Left forelimb (tissue), 1 donor: ENCODE measurements at places on chromosomes 13 and 19.

DNA sequence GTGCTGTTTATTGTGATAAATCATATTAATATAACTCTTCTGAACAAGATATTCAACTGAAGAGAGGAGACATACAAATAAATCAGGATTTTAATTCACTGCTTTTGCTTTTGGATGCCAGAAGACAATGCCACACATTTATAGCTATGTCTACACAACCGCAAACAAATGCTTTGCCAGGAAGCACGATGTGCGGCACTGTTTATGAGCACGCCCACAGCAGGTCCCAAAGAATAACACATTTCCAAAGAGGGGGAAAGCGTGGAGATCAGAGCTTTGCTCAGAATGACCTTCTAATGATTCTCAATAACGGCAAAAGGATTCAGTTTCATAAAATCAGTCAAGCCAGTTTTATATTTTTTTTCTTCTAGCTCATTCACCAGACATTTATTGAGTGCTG, 16.7 kb downstream of the FAM216B start:
- DNase-seq: no peak

GRCh38 chr19:45177817-45178261, at the start of gene TRAPPC6A:
Gene TRAPPC6A, minus strand, starts transcription at chr19:45178237. Its CDS starts 19 bp downstream, at chr19:45178218.
- no peak for DNase-seq

- no peak for DNase-seq
Measured at GRCh38 chr19:37763488-37763887, 15.9 kb downstream of the ZNF573 start.

DNA sequence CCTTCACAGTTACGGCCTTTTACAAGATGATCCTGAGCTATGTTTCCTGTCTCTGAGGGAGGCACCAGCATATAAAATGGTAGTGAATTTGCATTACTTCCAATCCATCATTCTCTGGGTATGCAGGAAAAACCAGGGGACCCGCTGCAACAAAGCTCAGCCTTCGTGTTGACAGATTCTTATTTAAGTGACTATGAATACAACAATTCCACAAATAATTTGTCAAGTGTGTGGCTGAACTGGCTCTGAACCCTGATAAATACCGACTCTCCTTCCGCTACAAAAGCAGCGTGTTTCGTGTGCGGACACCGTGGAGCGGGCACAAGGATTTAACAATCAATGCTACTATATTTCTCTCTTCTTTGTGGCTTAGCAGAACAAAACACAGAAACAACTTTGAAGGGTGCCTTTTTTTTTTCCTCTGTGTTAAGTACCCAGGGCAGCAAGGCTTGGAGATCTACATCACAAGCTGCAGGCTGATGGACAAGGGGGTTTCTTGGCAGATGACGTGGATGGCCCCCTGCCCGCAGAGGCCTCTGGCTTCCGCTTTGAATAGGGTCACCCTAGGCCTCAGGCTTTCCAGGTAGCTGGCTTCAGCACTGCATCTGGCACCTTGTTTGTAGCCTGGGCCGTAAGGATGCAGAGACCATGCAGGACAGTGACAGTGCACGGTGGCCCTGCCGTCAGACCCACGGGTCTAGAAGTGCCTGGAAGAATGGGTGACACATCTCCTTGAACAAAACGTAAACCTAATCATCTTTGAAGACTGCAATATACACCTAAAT, 280.5 kb upstream of the TSHZ3 start:
- no peak for DNase-seq

DNA sequence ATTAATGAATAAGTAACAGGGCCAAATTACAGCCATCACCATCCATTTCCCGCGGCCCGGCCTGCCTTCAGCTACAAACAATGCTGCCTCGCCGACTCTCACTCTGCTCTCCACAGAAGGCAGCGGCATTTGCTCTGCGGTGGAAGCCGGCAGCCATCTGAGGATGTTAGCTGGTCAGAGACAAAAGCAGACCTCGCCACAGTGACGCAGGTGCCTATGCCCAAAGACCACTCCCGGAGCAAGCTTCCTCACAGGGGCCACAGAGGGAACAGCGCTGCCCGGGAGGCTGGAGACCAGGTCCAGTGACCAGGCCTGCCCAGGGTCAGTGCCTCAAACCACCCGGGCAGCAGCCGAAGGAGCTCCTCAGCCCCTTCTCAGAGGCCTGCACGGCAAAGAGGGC, 16.4 kb downstream of the PEPD start:
- DNase-seq: no peak

GRCh38 chr13:51067706-51068105, 43.4 kb downstream of the C13orf42 start:
- no peak for DNase-seq

- DNase-seq: no peak
Measured at GRCh38 chr13:50598338-50598737, 245.2 kb downstream of the DLEU7 start.

DNA sequence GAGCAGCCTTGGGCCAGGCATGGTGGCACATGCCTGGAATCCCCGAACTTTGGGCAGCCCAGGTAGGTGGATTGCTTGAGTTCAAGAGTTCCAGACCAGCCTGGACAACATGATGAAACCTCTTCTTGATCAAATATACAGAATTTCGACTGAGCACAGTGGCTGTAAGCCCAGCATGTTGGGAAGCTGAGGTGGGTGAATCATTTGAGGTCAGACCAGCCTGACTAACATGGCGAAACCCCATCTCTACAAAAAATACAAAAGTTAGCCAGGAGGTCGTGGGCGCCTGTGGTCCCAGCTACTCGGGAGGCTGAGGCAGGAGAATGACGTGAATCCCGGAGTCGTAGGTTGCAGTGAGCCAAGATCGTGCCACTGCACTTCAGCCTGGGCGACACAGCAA, 8.0 kb upstream of the NLRP7 start:
- DNase-seq: no peak
